ENCODE measurements at places on chromosomes 7 and 10.

GRCh38 chr10:6769704-6770417, 189.8 kb upstream of the PRKCQ start:
- no peak for DNase-seq

DNA sequence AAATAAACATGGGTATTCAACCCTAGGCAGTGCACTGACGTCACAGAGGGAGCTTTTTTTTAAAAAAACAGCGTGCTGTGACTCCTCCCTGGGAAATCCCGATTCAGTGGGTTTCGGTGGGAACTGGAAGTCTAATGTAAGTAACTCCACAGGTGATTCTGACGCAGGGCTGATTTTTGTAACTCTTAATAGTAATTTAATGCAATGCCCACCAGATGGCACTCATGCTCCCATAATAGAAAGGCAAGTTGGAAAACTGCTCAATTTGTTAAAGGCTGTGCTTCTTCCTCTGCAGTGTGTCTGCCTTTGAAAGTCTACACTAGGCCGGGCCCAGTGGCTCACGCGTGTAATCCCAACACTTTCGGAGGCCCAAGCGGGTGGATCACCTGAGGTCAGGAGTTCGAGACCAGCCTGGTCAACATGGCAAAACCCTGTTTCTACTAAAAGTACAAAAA, 10.9 kb upstream of the RSU1 start:
- peak; percentile 28 for DNase-seq

DNA sequence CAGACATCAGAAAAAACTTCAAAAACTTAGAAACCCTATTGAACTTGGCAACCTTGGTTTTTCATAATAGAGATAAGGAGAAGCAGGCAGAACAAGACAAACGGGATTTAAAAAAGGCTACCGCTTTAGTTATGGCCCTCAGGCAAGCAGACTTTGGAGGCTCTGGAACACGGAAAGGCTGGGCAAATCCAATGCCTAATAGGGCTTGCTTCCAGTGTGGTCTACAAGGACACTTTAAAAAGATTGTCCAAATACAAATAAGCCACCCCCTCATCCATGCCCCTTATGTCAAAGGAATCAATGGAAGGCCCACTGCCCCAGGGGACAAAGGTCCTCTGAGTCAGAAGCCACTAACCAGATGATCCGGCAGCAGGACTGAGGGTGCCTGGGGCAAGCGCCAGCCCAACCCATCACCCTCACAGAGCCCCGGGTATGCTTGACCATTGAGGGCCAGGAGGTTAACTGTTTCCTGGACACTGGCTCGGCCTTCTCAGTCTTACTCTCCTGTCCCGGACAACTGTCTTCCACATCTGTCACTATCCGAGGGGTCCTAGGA, 115.3 kb downstream of the NRCAM start:
- no peak for DNase-seq

- no peak for DNase-seq
Measured at GRCh38 chr7:80187727-80188126, 53.1 kb downstream of the GNAI1 start.

DNA sequence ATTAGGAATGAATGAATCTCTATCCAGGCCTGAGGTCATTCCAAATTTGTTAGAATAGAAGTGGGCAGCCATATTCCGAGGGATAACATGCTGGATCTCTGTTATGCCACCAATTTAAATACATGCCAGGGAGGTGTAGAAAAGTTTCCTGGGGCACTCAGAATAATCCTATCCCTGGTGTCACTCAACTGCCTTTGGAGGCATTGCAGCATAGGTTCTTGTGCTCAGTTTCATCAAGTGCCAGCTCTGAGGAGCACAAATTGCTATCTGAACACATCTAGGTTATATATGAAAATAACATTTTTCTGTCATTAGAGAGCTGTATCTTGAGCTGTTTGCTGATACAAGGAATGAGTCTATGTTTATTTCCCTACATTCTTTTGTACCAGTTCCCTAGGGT, 197.3 kb downstream of the CSTF2T start:
- no peak for DNase-seq

DNA sequence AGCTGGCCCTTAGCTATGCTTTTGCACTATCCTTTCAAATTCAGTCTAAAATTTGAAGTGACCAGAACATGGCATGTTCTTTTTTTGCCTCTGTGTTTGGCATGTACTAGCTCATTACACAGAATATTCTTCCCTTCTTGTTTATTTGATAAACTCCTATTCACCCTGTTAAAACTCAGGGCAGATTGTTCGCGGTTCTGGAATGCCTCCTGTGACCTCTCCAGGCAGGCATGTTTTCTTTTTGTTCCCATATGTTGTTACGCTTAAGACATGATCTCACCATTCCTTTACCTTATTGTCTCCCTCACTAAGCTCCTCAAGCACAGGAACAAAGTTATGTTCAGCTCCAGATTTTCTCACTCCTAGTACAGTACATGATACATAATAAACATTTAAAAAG, 181.7 kb downstream of the CCSER2 start:
- DNase-seq: no peak

DNA sequence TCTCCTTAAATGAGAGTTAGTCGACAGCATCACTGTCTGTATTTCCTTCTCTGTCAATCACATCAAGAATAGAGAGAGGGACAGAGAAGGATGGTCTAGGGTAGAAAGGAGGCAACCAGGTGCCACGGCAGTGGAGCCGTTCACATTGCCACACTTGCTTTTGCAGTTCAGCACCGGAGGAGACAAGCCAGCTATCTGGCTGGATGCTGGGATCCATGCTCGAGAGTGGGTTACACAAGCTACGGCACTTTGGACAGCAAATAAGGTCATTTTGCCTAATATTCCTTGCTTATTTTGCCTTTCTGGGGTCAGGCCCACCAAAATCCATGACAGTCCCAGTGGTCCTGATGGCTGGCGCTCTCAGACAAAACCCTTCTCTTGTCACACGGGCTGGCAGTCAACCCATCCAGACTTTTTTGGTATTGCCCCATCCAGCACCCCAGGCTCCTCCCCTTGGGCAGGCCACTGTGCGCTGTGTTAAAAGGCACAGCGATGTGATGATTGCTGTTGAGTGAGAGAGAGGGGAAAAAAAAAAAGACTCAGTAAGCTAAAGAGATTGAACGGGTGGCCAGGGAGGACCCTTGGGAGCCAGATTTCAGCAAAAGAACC, 8.4 kb downstream of the CPA2 start:
- no peak for DNase-seq

Data from RWPE1 (cell line).